GDM1 (cell line): ENCODE measurements at places on chromosomes 5 and 9.

- no peak for DNase-seq
These were observed 49.6 kb upstream of the PSD2 start for GRCh38 chr5:139745800-139746690.

DNA sequence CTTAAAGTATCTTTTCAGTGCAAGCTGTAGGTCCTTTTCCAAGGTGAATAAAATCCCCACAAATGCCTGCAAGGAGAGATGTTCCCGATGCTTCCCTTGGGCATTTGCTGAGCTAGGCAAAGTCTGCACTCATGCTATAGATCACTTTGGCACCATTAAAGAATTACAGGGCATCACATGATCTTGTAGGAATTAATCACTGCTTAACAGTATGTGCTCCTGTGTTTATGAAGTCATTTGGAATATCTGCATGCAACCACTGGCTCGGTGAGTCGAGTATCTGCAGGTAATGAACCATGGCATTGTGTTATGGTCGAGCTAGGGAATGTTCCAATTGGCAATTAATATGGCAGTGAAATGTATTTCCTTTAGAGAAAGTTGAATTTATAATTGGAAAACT lies 615.1 kb downstream of the TLE1 start:
- DNase-seq, result no peak

GRCh38 chr5:166746506-166746905 lies 1544.9 kb upstream of the WWC1 start:
- DNase-seq, result no peak

- no peak for DNase-seq
These were observed 388.9 kb upstream of the ACTBL2 start for GRCh38 chr5:57871496-57871895.

GRCh38 chr9:3521966-3522365 lies 3.8 kb downstream of the RFX3 start:
- DNase-seq, result no peak

GRCh38 chr5:148125641-148126040 lies 42.7 kb upstream of the SPINK14 start:
- no peak for DNase-seq

DNA sequence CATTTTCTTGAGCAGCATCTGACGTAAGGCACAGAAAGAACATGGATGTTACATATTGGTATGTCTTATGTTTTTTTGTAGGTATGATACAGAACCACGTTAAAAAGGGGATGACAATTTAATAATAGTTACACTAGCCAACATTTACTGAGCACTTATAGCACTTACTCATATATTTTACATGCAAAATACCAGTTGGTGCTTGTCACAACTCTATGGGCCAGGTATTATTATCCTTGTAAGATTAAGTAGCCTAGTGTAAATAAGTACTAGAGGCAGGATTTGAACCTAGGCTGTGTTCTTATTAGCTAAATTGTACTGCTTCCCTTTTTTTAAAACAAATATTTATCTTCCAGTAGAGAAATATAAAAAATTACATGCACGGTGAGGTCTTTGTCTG lies 83.5 kb downstream of the RANBP17 start:
- no peak for DNase-seq

GRCh38 chr5:149762958-149763630 lies 33.0 kb downstream of the PPARGC1B start:
- DNase-seq, result no peak
